Activated naive CD8-positive, alpha-beta T cell treated with anti-CD3 and anti-CD28 coated beads for 36 hours (primary cell): ENCODE measurements at places on chromosomes 1 and 21. TPM values are rescaled to one million over a fixed set of nuclear protein-coding genes. Genes with fewer than 3 reads are reported as not detected.

- no peak for DNase-seq
Observed at GRCh38 chr1:17721444-17721843, 33.7 kb upstream of the ACTL8 start.

- peak; percentile 49 for DNase-seq
Observed at GRCh38 chr1:6365047-6365446, 28.5 kb downstream of the ACOT7 start.

DNA sequence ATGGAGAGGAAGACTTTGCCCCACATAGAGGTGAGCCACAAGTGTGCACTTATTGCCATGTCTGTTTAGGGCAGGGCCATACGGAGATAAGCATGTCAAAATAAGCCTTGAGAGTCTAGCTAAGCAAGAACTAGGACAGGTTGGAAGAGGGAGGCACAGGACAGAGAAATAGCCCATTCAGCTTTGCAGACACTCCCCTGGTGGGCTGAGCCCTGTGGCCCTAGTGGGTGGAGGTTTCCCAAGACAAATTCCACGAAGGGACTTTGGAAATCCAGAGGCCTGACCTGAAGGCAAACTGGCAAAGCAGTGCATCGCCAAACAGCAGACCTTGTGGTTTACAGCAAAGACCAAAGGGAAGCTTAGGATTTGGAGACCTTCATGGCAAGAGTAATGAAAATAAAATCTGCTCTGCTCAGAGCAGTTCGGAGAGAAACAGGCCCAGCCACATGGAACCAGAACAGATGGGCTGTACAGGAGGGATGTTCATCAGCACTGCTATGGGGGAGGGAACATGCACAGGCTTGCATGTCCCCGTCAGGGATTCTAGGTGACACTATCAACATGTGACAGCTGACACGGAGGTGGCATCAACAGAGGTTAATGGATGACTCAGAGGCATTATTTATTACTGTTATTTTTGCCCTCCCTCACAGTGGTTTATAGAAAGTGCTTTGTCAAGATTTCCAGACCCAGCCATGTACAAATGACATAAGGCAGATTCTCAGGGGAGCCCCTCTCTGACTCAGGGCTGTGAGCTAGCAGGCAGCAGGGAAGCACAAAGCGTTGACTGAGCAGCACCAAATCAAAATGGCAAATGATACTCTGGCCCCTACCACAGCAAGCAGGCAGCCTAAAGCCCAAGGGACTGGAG lies 90.1 kb upstream of the IRF2BP2 start:
- DNase-seq = no peak

DNA sequence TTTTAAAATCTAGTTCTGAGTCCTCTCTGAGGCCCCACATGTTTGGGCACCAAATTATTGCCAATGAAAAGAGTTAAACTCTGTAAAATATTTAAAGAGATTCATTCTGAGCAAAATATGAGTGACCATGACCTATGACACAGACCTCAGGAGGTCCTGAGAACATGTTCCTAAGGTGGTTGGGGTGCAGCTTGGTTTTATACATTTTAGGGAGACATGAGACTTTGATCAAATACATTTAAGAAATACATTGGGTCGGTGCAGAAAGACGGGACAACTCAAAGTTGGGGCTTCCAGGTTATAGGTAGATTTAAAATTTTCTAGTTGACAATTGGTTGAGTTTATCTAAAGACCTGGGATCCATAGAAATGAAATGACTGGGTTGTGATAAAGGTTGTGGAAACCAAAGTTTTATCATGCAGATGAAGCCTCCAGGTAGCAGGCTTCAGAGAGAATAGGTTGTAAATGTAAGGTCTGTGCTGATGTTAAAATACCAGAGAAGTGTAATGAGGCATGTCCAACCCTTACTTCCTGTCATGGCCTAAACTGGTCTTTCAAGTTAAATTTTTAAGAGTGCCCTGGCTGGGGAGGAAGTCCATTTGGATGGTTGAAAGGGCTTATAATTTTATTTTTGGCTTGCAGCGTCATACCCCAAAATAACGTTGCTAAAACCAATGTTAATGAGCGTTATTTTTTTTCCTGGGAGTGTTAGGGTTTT lies 274.9 kb downstream of the NUF2 start:
- no peak for DNase-seq

DNA sequence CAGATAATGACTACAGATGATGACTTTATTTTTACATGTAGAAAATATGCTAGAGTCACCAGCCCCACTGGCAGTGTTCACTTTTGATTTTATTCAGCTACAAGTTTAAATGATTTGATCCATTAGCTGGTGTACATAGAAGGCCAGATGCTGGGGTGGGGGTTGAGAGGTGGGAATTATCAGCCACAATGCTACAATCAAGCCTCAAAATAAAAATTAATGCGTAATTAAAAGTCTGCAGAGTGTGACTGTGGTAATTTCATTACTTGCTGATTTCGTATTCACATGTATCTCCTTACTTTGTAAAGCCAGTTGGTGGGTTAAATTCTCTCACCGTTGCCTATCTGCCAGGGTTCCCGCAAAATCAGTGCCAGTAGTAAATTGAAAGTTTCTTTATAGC lies 109.3 kb downstream of the GALNT2 start:
- DNase-seq = no peak

- no peak for DNase-seq
Observed at GRCh38 chr1:71660411-71660810, 579.6 kb upstream of the ZRANB2 start.

DNA sequence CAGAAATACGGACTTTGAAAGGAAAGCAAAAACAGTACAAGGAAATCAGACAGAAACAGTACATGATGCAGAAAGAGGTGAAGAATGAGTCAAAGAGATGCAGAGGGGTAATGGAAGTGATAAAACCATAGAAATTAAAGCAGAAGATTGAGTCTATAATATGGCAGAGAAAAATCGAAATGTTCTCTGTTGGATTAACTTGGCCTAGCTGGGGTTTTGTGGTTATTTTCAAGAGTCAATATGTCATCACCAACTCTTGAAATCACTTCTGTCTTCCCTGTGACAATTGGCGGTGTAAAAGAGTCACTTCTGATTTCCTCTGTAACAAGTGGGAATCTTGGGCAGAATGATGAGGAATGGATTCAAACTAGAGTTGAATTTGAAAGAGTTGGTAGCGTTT lies 7.4 kb downstream of the YTHDF2 start:
- no peak for DNase-seq

Gene DENND2D
- 201 TPM for total RNA-seq

Gene ZNF648
- total RNA-seq = not detected

Gene SH2D2A
- total RNA-seq = 186 TPM

Gene DNM3
- total RNA-seq = 0.34 TPM
